ENCODE measurements at places on chromosomes 3 and 15. TPM values are rescaled to one million over a fixed set of nuclear protein-coding genes. Genes with fewer than 3 reads are reported as not detected.

- no peak for DNase-seq
These were observed 14.4 kb downstream of the CCDC32 start for GRCh38 chr15:40550341-40551037.

GRCh38 chr15:60152386-60152785 lies 148.3 kb downstream of the FOXB1 start:
- no peak for DNase-seq

The CP gene
- 1.1 TPM for total RNA-seq

DNA sequence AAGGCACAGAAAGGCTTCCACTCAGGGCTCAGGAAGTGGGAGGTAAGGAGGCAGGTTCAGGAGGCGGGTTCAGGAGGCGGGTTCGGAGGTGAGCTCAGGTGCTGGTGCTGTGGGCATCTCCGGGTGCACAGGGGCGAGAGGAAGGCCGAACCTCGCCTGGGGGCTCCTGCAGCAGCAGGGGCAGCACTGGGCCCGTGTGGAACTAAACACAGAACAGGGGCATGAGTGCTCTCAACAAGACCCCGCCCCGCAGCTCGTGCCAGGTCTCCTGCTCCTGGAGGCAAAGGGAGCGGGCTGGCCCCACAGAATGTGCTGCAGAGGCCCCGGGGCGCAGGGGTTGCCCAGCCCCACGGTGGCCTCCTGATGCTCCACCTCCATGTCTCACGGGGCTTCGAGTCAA lies 13.7 kb downstream of the ZDHHC19 start:
- no peak for DNase-seq

The CYP8B1 gene
- total RNA-seq: not detected

DNA sequence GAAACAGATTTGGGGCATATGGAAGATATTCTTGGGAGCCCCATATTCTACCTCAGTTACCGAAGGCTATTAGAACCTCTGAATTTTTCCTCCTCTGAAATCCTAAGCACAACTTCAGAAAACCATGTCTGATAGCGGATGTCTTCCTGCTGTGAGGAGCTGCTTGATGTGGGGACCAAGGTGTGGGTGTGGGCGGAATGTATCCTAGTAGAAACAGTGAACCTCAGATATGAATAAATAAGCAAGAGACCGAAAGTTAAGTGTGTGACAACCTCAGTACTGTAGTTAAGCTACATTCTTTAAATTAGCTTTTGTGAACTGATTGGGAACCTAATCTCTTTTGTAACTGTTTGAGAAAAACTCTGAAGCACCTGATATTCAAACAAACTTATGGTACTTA lies 46.9 kb downstream of the SENP2 start:
- no peak for DNase-seq

DNA sequence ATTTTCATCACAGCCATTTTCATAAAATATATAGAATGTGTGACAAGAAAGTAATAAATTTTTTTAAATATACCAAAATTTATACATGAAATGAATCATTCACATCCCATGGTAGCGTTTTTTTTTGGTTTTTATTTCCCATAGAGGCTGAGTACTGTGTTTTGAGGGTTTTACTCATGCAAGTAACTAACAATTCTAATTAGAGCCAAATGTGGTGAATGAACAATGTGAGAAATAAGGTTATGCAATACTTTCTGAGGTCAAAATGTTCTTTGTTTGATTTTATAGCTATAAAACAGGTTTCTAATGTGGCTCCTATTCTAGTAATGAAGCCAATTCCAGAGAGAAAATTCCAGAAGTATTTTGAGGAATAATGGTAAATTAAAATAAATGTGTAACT lies 386.8 kb downstream of the TBC1D5 start:
- DNase-seq: no peak

DNA sequence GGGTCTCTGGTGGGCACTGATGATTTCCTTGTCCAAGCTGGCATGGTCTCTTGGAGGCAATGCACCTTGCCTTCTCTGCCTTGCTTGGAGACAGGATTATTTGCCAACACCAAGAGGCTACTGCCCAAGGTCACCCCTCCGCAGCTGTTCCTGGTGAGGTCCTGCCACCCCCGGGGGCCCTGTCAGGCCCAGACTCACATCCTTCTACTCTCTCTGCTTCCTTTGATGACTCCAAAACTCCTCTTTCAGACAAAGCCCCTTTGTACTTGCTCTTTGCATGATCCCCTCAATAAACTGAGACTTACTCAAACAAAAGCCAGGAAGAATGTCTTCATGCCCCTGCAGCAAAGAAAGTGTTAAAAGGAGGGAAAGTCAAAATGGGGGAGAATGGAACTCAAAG lies 137.7 kb downstream of the MEX3B start:
- no peak for DNase-seq

DNA sequence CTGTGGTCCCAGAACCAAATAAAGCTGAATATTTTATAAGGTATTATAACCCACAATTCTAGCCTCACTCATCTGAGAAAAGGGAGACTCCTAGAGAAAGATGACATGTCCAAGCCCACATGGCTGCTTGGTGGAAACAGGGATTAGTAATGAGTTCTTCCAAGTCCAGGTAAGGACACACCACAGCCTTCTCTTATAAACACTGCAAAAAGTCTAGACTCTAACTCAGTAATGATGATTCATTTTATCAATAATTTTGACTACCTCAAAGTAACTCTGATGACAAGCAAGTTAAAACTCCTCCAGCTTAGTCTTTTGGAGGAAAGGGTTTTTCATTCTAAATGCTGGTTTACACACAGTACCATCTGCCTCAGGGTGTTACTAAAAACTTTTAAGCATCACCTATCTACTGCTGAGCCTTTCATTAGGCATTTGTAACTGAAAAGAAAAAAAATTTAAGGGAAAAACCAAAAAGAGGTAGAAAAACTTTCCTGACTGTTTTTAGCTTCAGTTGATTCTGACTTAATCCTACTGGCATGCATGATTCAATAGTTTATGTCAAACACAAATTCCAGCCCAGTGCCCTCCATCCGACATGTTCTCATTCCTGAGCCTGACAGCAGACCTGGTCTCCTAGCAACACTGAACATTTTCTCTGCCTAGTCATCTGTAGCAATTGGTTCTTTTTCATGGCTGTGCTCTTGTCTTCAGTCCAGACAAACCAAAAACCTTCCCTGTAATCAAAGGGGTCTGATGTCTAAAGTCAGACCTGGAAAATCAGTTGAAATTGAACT lies 43.9 kb downstream of the P3H2 start:
- DNase-seq: no peak

DNA sequence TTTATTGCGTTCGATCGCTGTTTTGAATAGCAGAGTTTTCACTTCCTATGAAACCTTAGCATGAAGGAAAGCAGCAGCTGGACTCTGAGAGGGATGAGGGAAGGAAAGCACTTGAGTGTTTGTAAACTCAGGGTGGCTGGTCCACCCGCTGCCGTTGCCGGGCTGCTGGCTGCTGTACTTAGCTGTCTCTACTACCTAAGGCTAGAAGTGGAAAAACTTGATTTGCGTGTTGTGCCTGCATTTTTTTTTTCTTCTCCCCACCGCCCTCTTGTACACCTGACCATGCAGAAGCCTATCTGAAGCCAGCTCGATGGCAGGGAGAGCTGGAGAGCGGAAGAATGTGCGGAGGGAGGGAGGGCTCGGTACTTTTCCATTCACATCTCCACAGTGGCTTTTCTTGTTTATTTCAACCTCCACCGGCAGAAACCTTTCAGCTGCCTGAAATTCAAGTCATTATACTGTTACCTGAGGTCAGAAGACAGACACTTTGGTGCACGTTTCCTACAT lies 4.8 kb upstream of the BCL6 start:
- DNase-seq: peak; percentile 89

The CIP2A gene
- 34.2 TPM for total RNA-seq

The CHRNA3 gene
- total RNA-seq: 1.1 TPM

The CCDC54 gene
- not detected for total RNA-seq

DNA sequence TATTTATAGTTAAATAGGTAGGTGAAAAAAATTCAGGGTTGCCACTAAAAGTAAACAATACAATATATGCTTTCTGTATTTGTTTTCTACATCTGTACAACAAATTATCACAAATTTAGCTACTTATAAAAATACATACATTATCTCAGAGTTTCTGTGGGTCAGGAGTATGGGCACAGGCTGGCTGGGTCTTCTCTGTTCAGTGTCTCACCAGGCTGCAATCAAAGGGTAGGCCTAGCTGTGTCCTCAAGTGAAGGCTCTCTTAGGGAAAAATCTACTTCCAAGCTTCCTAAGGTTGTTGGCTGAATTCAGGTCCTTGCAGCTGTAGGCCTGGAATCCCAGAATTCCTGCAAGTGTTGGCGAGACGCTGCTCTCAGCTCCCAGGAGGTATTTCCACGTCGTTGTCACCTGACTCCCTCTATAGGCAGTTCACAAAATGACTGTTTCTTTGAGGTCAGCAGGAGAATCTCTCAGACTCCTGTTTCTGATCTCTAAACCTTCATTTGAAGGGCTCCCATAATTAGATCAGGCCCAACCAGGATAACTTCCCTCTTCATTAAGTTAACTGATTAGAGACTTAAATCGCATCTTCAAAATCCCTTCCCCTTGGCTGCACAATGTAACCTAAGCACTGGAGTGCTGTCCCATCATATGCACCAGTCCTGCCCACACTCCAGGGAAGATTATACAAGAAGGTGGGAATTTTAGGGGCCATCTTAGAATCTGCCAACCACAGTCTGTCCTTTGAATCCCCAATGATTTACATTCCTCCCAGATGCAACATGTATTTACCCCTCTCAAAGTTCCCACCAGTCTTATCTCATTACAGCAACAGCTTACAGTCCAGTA lies 296.6 kb downstream of the SUCLG2 start:
- DNase-seq: peak; percentile 87

DNA sequence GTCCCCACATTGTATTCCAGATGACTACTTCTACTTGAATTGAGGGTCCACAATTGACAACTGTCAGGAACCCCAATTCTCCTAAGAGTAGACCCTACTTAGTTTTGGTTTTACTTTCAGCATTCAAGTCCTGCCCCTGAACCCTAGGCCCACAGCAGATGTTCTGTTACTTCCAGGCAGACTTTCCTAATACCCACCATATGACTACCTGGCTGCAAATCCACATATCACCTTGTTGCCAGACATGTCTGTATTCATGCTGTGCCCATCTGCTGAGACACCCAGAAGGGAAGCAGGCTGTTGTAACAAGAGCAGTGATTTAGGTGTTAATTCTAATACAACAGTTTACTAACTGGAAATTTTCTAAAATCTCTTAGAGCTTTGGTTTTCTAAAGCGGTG lies 235.1 kb upstream of the CCDC54 start:
- DNase-seq: no peak

- no peak for DNase-seq
These were observed 730 bp upstream of the ZNF710 start for GRCh38 chr15:90000186-90001001.

- peak; percentile 81 for DNase-seq
These were observed 18.3 kb upstream of the NTRK3 start for GRCh38 chr15:88274553-88275460.

- DNase-seq: no peak
These were observed 33.2 kb downstream of the CDCP1 start for GRCh38 chr3:45112939-45113338.

- DNase-seq: no peak
These were observed 246.0 kb downstream of the EPHA3 start for GRCh38 chr3:89353465-89353864.

DNA sequence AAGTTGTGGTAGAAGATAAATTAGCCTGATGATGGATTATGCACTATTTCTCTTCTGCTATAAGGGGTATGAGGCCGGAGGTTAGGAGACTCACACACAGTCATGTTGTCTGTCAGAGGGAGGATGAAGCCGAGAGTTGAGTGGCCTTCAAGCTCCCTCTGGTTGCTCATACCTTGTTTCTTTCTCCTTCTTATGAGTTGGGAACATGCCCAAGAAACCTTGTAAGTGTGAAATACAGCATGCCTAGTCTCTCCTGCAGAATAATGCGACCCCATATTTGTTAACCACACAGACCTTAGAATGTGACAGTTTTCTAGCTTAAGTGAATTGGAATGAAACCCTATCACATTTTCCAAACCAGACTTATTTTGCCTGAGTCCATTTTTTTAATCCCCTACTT lies 366.7 kb downstream of the PTPRG start:
- DNase-seq: no peak

GRCh38 chr15:75061272-75061671 lies 37.9 kb downstream of the PPCDC start:
- no peak for DNase-seq

DNA sequence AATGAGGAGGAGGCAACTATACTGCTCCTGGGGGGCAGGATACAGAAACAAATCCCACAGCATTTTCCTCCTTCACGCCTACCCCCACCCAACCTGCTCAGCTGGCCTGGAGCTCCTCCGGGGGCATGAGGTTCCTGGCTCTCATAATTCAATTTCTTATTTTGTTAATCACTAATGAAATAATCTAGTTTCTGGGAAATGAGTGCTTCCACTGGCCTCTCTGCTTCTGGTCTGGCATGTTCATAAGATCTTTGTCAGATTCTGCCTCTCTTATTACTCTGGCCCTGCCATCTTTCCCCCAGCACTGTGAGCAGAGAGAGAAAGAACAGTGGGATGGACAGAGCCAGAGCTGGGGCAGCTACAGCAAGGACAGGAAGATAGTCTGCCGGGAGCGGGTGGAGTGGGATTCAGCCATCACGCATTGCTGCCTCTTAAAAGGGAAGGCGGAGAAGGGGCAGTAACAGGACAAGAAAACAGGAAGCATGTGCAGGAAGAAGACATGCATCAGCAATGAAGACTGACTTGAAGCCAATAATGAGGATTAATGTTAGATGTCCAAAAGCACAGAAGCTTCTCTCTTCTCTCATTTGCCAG lies 13.6 kb downstream of the RPAP1 start:
- no peak for DNase-seq

DNA sequence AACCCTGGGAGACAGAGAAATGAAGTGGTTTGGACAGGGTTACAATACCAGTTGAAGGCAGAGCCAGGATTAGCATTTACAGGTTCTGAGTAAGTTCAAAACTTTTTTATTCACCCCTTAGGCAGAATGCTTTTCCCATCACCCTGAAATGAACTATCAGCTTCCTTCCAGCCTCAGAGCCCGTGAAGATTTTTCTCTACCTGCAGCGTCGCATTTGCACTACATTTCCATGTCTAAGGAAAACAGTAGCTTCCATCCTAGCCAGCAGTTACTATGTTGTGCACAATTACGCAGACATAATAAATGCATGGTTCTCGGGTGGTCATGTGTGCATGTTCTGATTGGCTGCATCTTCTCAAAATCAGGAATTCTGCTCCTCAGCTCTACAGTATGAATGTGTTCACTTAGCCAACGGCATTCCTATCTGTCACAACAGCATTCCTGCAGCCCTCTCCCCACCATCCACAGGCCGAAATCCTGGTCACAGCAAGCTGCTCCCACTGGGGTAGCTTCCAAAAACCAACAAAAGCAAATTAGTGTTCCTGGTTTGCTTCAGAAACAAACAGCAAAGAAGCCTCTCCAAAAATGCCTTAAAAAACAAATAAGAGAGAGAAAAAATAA lies 510.8 kb upstream of the SEMA6D start:
- DNase-seq: no peak

DNA sequence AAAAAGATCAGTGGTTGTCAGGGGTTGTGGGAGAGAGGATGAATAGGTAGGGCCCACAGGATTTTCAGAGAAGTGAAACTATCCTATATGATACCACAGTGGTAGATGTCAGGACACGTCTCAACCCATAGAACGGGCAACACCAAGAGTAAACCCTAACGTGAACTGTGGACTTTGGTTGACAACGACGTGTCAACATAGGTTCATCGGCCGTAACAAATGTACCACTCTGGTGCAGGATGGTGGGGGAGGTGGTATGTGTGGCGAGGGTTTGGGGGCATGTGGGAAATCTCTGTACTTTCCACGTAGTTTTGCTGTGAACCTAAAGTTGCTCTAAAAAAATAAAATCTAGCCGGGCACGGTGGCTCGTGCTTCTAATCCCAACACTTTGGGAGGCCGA lies 13.0 kb upstream of the PIGZ start:
- DNase-seq: no peak
